ENCODE measurements at places on chromosomes 2 and 18. TPM values are rescaled to one million over a fixed set of nuclear protein-coding genes. Genes with fewer than 3 reads are reported as not detected.

DNA sequence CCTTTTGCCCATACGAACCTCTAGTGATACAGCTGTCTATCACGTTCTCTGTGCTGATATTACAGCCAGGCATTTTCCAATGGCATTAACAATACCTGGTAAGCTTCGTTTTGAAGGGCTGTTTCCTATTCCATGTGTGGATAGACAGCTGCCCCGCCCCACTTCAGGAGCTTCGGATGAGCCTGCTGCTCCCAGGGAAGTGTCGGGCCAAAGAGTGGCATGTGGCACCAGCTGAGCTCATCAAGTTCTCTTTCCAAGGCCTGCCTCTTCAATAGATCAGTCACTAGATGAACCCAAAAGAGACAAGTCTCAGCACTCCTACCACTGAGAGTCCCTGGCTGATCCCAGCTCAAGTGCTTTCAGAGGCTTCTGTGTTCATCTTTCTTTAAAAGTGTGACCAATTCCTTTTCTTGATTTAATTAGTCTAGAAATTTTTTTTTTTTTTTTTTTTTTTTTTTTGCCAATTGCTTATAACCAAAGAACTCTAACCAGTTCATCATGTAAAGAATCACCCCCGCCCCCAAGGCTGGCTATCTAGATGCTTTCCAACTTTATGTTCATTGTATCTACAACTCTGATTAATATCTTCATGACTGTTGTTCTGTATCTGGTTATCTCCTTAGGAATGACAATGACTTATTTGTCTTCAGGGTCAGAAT, 46.6 kb downstream of the HDAC4 start:
- H3K4me1 ChIP-seq: no peaks in the 10 kb centered on the region
- no peaks in the 10 kb centered on the region for H3K27me3 ChIP-seq
- H3K27ac ChIP-seq: no peak overlapping the region
- H3K4me3 ChIP-seq: no peak overlapping the region
- no peak for DNase-seq

DNA sequence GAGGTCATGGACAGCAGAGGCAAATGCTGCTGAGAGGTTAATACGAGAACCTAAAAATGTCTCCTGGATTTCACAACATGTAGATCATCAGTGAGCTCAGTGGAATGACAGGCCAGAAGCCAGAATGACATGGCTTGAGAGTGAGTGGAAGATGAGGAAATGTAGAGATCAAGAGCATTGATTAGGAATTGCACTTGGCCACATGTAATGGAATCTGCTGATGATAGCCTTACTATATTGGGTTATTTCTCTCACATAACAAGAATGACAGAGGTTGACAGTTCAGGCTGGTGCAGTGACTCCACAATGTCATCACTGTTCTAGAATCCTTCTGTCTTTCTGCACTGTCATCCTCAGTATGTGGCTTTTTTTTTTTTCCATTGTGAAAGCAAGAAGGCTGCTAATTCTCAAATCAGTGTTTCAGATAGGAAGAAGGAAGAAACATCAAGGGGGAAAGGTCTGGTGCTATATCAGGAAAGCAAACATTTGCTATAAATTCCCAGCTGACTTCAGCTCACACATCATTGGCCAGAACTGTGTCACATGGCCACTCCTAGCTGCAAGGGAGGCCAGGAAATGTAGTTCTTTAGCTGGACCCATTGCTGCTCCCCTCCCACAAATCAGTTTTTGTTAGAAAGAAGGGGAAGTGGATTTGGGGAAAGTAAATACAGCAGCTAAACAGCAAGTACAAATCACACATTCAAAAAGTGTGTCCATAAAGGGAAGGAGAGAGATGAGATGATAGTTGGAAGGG, 127.2 kb downstream of the FAM161A start:
- DNase-seq: no peak
- H3K4me3 ChIP-seq: no peak overlapping the region

DNA sequence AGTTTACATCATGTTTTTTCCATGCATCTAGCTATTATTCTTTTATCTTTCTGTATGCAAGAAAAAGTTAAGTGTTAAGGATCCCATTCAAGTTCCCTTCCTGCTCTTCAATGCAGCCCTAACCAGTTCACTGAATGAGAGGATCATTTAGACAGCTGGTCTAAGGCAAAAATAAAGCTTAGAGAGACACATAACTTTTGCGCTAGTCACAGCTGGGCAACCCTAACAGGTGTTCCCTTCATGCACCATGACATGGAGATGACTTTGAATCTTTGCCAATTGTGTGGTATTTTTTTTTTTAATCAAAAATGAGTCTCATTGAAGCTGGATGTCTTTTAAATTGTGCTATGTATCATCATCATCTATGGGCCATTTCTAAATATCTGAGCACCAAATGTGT, 393.8 kb upstream of the CYRIA start:
- H3K4me1 ChIP-seq: peaks cover 33% of the 10 kb centered on the region
- H3K27me3 ChIP-seq: no peaks in the 10 kb centered on the region
- peak overlapping the region; percentile 90 for H3K27ac ChIP-seq
- peak; percentile 89 for DNase-seq
- peak overlapping the region; percentile 36 for H3K4me3 ChIP-seq

DNA sequence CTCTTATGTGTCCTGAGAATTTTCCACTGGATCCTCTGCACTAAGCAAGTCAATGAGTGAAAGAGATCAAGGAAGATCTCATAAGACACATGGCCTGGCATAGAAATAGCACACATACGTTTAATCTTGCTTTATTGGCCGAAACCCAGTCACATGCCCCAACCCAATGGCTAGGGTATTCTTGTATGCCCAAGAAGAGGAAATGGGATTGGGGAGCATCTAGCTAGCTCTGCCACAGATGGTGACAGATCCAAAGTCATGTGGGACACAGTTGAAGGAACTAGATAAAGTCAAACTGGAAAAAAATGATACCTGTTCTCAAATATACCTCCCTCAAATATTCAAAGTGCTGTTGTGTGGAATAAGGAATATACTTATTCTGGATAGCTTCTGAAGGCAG, 74.7 kb downstream of the CD28 start:
- peaks cover 26% of the 10 kb centered on the region for H3K4me1 ChIP-seq
- H3K27ac ChIP-seq: no peak overlapping the region
- no peak overlapping the region for H3K4me3 ChIP-seq
- H3K36me3 ChIP-seq: no peaks in the 10 kb centered on the region
- no peak for DNase-seq

GRCh38 chr2:218323526-218324472, 31.5 kb upstream of the TMBIM1 start:
- peak overlapping the region; percentile 50 for H3K27ac ChIP-seq
- DNase-seq: peak; percentile 91
- no peaks in the 10 kb centered on the region for H3K36me3 ChIP-seq
- H3K4me3 ChIP-seq: peak overlapping the region; percentile 70

DNA sequence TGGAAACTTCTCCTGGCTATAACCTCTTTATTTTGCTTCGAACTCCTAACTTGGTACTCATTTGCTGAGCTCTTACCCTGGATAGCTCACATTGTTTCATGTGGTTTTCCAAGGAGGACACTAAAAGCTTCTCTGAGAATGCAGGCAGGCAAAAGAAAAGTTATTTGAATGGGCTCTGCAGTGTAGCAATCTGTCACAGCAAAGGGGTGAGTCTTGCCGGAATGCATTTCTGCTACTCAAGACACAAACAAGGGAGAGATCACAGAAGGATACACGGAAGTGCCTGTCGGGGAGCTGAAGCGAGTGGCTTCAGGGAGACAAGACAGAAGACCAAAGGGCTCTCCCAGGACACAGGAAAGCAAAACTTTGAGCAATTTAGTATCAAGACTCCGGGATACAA, 265.4 kb downstream of the SS18 start:
- H3K27ac ChIP-seq: no peak overlapping the region
- H3K4me1 ChIP-seq: peaks cover 38% of the 10 kb centered on the region
- H3K27me3 ChIP-seq: no peaks in the 10 kb centered on the region
- H3K4me3 ChIP-seq: no peak overlapping the region
- DNase-seq: no peak
- no peaks in the 10 kb centered on the region for H3K36me3 ChIP-seq

GRCh38 chr2:121993682-121994081, 238.2 kb downstream of the TSN start:
- H3K4me3 ChIP-seq: no peak overlapping the region
- no peaks in the 10 kb centered on the region for H3K4me1 ChIP-seq
- no peak for DNase-seq
- H3K27me3 ChIP-seq: no peaks in the 10 kb centered on the region
- H3K36me3 ChIP-seq: no peaks in the 10 kb centered on the region
- no peak overlapping the region for H3K27ac ChIP-seq

DNA sequence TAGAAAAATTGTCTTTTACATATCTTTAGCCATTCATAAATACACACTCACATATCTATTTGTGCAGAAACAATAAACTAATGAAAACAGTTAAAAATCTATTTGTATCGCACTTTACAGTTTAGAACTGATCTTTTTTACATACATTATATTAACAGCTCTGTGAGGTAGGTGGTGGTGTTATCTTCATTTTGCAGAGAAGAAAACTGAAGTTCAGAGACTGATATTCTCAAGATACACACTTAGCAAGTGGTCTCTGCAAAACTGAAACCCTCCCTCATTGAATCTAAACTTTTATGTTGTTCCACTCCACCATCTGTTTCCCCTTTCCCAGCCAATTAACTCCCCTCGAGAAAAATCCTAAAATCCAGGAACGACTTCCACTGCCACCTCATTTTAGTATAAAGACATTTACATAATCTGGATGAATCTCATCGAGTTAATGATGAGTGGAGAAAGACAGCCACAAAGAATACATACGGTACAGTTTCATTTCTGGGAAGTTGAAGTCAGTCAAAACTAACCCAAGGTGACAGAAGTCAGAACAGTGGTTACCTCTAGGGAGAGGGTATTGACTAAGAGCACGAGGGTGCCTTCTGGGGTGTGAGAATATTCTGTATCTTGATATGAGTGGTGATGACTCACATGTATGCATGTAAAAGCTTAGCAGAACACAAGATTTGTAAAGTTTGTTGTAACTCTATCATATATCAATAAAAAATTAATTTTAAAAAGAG, 524.2 kb upstream of the TCF4 start:
- H3K36me3 ChIP-seq: no peaks in the 10 kb centered on the region
- H3K4me1 ChIP-seq: no peaks in the 10 kb centered on the region

DNA sequence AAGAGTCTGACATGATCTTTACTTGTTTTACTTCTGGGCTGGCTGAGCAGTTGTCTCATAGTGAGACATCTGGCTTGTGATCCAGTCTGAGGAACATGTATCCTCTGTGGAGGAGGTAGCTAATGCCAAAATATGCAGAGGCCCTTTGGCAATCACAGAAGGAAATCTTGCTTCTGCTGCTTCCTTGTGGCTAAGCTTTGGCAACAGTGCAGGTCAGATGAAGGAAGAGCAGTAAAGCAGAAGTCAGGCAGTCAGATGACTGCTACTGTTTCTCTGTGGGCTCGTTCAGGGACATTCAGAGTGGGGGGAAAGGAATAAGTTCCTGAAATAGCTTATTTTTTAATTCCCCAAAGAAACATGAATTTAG, 22.3 kb downstream of the DOK1 start:
- H3K36me3 ChIP-seq: no peaks in the 10 kb centered on the region
- H3K4me1 ChIP-seq: peaks cover 8% of the 10 kb centered on the region
- no peak for DNase-seq

GRCh38 chr18:3511980-3512379, 62.0 kb downstream of the TGIF1 start:
- DNase-seq: peak; percentile 49
- no peaks in the 10 kb centered on the region for H3K36me3 ChIP-seq
- peaks cover 9% of the 10 kb centered on the region for H3K4me1 ChIP-seq
- no peak overlapping the region for H3K4me3 ChIP-seq
- no peaks in the 10 kb centered on the region for H3K27me3 ChIP-seq

DNA sequence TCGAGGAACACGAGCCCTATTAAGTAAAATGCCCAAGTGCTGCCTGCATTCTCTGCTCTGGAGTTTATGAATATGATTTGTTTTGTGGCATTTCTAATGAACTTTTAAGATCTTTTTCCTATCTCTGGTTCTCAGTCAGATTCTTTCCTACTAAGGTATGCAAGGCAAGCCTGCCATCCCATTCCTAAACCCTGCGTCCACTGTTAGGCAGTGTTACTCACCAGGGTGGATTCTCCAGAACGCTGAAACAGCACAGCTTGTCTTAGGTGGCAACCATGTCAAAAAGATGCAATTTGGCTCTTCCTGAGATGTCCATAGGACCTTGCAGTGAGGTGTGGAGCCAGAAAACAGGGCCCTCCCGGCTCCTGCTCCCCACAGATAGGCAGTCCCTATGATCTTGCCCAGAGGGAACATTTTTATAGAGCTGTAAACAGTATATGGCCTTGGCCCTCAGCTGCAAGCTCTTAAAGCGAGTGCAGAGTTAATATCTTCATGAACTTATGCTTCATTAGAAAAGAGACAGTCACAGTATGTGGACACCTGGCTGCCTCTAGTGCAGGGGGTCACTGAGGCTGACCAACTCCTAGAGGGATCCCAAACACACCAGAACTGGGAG, 84.4 kb downstream of the TPGS2 start:
- no peak overlapping the region for H3K27ac ChIP-seq
- no peaks in the 10 kb centered on the region for H3K36me3 ChIP-seq
- H3K4me1 ChIP-seq: no peaks in the 10 kb centered on the region
- no peak for DNase-seq
- H3K4me3 ChIP-seq: no peak overlapping the region
- H3K27me3 ChIP-seq: no peaks in the 10 kb centered on the region

- no peaks in the 10 kb centered on the region for H3K4me1 ChIP-seq
- H3K4me3 ChIP-seq: no peak overlapping the region
- H3K27ac ChIP-seq: no peak overlapping the region
- no peaks in the 10 kb centered on the region for H3K36me3 ChIP-seq
- no peak for DNase-seq
These were observed 90.1 kb upstream of the ARL5A start for GRCh38 chr2:151918308-151918707.

GRCh38 chr2:206345606-206346005, 71.1 kb downstream of the ZDBF2 start:
- no peaks in the 10 kb centered on the region for H3K27me3 ChIP-seq
- no peak for DNase-seq
- no peaks in the 10 kb centered on the region for H3K36me3 ChIP-seq
- no peak overlapping the region for H3K27ac ChIP-seq
- no peak overlapping the region for H3K4me3 ChIP-seq

DNA sequence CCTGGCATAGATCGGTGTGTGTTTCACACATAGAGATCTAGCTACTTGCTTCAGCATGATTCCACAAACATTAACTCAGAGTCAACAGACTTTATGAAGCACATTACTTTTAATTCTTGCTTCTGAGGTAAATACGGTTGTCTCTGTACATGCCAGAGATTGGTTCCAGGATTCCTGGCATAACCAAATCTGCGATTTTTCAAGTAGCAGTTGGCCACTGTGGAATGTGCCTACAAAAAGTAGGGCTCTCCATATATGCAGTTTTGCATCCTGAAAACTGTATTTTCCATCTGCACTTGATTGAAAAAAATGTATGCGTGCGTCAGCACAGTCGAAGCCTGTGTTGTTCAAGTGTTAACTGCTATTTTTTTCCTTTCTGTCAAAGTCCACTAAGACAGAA, 85.0 kb downstream of the ZAP70 start:
- no peaks in the 10 kb centered on the region for H3K27me3 ChIP-seq
- H3K36me3 ChIP-seq: peaks cover 14% of the 10 kb centered on the region
- H3K27ac ChIP-seq: no peak overlapping the region
- no peaks in the 10 kb centered on the region for H3K4me1 ChIP-seq
- no peak for DNase-seq

Gene GKN1
- not detected for total RNA-seq

Gene DNAJC5G
- total RNA-seq: not detected

Gene EML4
- 117 TPM for total RNA-seq

Gene RAPGEF4
- 5.1 TPM for total RNA-seq

Gene ANKRD39
- 7.7 TPM for total RNA-seq

Gene ATG16L1
- total RNA-seq: 28.9 TPM

Gene GPR55
- total RNA-seq: not detected

Gene LRRTM1
- not detected for total RNA-seq

Gene EMILIN2
- total RNA-seq: 0.06 TPM

Gene KIAA2012
- total RNA-seq: not detected

Gene NOSTRIN
- 0.40 TPM for total RNA-seq

Measured in SJCRH30 (cell line).